ENCODE measurements at places on chromosomes 6 and 20.

GRCh38 chr6:129542705-129543104 is 167.3 kb downstream of the ARHGAP18 start:
- DNase-seq = no peak

- no peak for DNase-seq
These were observed 383.2 kb downstream of the SAMD5 start for GRCh38 chr6:147891671-147892070.

GRCh38 chr6:33926451-33926850 is 122.6 kb upstream of the MLN start:
- no peak for DNase-seq

DNA sequence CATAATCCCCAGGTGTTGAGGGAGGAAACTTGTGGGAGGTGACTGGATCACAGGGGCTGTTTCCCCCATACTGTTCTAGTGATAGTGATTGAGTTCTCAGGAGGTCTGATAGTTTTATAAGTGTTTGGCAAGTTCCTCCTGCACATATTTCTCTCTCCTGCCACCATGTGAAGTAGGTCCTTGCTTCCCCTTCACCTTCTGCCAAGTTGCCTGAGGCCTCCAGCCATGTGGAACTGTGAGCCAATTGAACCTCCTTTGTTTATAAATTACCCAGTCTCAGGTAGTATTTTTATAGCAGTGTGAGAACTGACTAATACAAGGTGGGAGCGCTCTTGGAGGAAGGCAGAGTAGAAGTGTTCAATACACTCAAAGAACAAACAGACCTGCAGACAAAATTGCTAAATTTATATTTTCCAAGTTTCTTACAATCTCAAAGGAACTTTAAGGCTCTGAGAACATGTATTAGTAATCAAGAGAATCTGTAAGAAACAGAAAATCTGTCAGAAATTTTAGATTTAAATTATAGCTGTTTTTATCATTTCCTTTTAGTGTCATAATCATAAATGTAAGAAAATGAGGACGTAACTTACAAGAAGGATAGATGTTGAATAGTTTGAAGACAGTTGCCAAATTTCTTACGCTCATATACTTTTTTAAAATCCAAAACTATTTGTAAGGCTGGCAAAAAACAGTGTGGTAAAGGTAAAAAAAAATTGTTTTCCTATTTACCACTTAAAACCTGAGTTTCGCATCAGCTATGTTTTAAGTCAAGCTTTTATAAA is 77.7 kb downstream of the ASCC3 start:
- no peak for DNase-seq

DNA sequence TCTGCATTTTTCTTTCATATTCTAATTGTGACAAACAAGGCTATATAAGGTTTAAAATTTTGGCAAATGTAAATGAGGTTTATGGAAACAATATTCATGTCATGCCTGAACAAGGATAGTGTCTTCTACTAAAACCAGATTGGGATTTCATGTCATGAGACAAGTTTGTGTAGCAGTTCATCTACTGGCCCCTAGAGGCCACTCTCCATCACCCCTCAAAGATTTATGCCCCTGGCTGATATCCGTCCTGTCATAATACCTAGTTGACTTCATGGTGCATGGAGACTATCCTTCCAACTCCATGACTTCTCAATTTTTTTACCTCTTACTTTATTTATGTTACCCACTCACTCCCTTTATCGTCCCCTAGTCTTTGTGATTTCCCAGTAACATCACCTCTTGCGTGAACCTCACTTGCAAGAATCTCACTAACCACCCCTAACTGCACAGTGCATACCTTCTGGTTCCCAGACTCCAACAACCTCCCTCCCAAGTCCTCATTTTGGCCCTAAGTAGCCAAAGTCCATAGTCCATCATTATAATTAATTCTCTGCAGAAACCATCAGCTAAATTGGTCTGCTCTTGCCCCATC is 179.8 kb downstream of the TASP1 start:
- DNase-seq = no peak

DNA sequence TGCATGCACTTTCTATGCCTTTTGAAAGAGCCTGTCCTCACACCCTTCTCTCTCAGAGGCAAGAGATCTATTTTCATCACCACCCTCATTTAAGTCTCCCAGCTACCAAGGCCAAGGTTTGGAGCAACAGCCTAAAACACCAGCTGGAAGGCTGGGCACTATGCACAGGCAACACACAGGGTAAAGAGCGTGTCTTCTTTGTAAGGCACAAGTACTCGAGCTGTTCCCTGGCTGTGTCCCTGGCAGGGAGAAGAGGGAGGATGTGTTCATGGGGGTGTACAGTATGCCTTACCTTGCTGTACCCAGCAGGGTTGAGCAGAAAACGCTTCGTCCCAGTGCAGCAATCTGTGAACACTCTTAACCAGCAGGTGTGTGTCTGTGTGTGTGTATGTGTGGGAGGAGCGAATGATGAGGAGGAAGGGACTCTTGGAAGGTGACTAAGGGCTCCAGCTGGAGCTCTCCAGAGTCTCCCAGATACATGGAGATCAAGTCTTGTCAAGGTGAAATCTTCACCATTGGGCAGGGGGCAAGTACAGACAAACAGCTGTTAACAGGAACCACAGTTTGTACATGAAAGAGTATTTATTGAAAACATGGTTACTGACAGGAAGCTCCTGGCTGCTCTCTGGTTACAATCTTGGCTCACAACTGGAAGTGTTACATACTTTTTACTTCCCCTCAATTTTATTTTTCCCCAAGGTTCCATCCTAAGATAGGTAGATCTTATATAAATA is 40.8 kb downstream of the ELMO2 start:
- DNase-seq = no peak

DNA sequence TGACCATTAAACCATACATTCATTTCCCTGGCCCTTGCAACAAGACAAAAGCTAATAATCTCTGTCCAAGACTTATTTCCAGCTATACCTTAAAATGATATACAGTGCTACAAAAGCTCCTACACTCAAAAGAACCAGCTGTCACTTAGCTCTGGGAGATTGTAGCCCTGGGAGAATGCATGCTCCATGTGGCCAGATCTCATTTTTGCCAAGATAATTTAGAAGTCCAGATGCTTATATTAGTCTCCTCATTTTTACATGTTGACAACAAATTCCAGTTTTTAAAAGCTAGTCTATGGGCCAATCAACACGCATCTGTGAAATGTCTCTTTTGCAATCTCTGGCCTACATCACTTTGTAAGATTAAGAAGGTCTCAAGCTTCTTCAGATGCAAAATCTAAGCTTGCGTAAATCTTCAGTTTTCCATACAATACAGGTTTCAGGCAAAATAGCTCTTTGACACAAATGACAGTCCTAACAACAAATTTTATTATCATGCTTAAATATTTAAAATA is 27.1 kb downstream of the TASP1 start:
- no peak for DNase-seq

GRCh38 chr6:5518936-5519491 is 257.7 kb downstream of the FARS2 start:
- DNase-seq = no peak

- no peak for DNase-seq
These were observed 223.9 kb upstream of the TAB2 start for GRCh38 chr6:149093643-149094042.

DNA sequence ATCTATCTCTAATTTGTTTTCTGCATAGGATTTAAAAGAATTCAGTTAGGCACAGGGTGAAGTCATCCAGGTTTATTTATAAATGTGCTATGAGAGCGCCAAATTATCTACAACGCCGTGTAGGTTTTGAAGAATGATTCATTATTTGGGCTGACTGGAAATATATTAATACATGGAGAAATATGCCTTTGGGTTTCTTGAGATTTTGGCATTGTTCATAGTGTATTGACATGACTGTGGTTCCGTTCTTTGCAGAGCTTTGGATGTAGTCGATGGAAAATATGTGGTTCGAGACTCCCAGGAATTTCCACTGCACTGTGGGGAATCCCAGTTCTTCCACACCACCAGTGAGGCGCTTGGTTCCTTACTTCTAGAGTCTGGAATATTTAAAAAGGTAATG is 90.9 kb downstream of the CRYBG1 start:
- DNase-seq = no peak

DNA sequence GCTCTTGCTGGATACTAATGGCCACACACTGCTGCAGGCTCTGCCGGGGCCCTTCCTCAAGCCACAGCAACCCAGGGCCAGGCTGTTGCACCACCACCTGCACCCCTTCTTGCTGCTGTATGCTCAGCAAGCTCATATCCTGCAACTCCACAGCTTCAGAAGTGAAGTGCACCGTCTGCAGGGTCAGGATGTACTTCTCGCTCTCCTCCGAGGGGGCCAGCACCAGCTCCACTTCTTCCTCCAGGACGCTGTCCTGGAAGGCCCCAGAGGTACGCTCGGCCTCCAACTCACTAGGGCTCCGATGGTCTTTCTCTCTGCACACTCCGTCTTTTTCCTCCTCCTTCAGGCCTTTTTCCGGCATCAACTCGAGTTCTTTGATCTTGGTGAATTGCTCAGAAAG is 1.2 kb downstream of the CTCFL start:
- DNase-seq = no peak

- no peak for DNase-seq
These were observed 365.0 kb upstream of the ID4 start for GRCh38 chr6:19472153-19472552.

DNA sequence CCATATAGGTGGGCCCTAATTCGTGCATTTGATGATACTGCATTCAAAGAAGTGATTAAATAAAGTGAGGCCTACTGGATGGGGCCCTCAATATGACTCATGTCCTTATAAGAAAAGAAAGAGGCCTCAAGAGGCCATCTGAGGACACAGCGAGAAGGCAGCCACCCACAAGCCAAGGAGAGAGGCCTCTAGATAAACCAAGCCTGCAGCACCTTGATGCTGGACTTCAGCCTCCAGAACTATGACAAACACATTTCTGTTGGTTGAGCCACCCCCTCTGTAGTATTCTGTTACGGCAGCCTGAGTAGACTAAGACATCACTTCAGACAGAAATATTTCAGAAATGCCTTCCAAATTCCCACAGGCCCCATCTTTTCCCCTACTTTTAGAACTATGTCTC is 82.5 kb upstream of the PLEKHG1 start:
- no peak for DNase-seq

DNA sequence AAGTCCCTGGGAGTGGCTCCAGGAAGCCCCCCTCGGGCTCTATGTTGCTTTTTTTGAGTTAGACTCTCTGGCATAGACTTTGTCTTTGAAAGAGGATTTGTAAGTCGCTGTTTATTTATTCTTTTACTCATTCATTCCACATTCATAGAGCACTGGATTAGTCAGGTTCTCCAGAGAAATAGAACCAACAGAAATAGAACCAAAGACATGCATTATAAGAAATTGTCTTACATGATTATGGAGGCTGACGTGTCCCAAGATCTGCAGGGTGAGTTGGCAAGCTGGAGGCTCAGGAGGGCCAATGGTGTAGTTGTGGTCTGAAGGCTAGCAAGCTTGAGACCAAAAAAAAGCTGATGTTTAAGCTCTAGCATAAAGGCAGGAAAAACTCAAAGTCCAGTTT is 98.3 kb upstream of the CHD6 start:
- no peak for DNase-seq

GRCh38 chr6:424741-425417 is 33.3 kb downstream of the IRF4 start:
- DNase-seq = no peak

- no peak for DNase-seq
These were observed 10.6 kb upstream of the SIRPD start for GRCh38 chr20:1568163-1568490.

- DNase-seq = no peak
These were observed 68.4 kb downstream of the PCSK2 start for GRCh38 chr20:17295151-17295726.

DNA sequence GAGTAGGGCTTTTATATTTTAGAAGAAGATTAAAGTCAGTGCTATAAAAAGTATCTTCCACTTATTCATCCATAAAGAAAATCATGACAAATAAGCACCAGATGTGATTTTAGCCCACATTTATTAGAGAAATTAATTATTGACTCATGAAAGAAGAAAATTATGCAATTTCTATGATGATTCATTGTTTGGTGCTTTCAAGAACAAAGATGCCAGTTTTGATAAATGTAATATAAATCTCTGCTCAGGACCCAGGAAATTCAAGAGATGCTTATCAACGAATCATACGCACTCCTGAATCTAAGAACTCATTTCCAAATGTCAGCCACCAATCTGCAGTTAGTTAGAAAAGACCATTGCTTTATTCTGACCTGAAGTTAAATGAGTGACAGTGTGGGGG is 211.4 kb downstream of the ARHGAP18 start:
- no peak for DNase-seq

DNA sequence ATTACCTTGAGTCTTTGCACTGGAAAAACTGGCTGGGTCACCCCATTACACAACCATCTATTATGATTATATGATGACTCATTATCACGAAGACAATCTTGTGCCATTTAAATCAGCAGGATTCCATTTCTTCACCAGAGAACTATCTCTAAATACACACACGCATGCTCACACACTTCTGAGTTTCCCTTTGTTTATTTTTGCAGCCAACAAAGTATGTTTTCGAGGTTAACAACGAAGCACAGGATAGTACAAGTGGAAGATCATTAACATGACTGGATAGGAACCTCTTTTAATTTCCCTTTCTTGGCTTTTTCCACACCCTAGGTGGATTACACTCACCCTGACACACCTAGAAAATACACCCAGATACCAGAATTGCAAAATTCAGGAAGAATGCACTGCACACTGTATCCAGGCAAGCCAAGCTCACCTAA is 18.9 kb downstream of the PERP start:
- DNase-seq = no peak

DNA sequence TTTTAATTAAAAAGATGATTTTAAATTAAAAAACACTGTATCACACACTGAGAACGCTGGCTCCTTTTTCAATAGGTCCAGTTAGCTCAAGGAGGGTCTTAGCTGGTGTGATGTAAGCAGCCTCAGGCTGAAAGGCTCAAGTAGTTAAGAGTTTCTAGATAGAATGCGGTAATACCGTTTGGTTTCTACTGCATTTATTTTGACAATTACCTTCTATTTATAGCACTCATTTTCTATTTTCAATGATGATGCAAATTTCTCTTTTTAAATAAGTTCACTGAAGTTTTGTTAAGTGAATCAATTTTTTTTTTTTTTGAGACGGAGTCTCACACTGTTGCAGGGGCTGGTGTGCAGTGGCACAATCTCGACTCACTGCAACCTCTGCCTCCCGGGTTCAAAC is 87.1 kb downstream of the PREX1 start:
- DNase-seq = no peak

- no peak for DNase-seq
These were observed 90.5 kb downstream of the GPR6 start for GRCh38 chr6:110068592-110068967.

DNA sequence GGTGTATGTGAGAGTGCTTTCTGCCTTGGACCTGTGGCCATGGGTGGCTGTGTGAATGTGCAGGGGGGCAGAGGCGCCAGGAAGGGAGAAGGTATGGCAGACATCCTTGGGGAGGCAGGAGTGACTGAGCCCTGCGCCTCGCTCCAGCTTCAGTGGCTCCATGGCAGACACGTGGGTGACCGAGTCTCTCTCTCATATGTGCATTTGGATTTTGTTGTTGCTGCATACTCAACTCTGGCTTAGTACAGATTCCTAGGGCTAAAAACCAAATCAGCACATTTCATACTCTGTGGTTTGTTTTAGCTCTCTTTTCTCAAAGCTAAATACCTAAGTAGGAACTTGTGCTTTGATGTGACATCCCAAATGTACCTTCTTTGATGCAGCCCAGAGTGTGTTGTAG is 97.6 kb downstream of the DTD1 start:
- DNase-seq = no peak

- DNase-seq = no peak
These were observed 8.6 kb upstream of the PFDN4 start for GRCh38 chr20:54199283-54199682.

- DNase-seq = no peak
These were observed 54.2 kb upstream of the ADGRF1 start for GRCh38 chr6:47096211-47096895.
